ENCODE measurements at places on chromosomes 6 and 20.

GRCh38 chr6:167232356-167232755, 58.8 kb upstream of the UNC93A start:
- no peak for DNase-seq

DNA sequence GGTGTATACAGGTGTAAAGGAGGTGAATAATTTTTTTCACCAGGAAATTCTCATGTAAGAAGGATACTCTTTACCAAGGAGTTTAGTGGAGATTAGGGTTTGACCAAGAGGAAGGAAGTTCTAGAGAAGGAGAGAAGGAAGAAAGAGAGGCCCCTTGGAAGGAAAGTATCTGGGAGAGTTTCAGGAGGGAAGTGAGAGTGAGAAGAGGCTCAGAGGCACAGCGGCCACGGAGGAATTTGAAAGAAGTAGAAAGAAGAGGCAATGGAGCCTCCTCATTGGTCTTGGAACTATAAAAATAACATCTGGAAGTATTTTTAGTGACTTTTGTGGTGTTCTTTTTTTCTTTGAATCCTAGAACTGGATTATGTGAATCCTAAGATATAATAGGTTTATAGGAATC, 50.8 kb upstream of the MCUR1 start:
- DNase-seq = no peak

GRCh38 chr6:31729979-31730630, 1.0 kb upstream of the DDAH2 start:
- DNase-seq = peak; percentile 94

DNA sequence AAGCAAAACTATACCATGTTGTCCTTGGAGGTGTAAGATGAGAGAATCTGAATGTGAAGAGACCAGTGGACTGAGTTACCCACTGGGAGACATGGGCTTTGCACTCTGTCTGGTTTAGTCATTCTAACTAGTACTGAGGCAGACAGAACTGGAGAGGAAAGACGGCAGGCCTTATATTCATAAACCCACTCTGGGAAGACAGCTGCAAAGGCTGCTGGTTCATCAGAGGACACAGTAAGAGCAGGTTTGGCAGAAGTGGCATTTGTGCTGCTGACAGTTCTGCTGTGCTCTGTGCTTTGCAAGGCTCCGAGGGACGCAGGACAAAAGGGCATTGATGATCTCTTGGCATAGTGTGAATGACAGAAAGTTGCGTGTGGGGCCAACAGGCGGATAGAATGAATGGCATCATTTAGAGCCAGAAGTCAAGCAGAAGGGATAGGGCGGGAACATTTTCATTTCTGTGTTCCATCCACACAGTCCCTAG, 142.3 kb upstream of the TENT5A start:
- peak; percentile 51 for DNase-seq

- no peak for DNase-seq
Measured at GRCh38 chr20:49496553-49497397, 14.3 kb upstream of the KCNB1 start.

DNA sequence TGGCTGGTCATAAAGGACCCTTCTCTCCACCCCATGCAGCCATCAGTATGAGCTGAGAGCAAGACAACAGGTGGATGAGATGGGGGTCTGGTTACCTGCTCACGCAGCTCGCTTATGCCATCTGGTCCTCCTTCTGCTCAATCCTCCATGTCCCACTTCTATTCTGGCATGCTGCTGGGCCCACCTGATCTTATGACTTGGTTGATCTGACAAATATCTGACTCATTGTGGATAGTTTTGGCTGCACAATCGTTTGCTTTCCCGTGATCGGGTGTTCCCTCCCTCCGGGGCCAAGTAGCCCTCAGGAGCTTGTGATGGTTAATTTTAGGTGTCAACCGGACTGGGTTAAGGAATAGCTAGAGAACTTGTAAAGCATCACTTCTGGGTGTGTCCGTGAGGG, 26.6 kb upstream of the ELMO2 start:
- no peak for DNase-seq

GRCh38 chr6:3429211-3429610, 27.6 kb downstream of the SLC22A23 start:
- DNase-seq = no peak

DNA sequence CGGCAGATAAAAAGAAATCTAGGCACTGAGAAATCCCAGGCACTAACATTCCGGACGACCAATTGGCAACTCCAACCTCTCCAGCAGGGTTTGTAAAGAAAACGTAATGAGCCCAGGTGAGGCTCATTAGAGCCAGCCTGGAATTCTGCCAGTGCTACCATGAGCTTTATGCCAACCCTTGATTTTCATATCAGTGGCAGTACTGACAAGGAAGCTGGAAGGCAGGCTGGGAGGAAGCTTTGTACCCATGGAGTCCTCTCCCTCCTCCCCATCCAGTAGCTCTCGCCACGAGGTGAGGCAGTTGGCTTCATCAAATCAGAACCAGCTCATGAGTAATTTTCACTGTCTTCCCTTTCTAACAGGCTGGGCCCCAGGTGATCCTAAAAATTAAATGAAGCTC, 250.2 kb downstream of the ZNF217 start:
- no peak for DNase-seq

DNA sequence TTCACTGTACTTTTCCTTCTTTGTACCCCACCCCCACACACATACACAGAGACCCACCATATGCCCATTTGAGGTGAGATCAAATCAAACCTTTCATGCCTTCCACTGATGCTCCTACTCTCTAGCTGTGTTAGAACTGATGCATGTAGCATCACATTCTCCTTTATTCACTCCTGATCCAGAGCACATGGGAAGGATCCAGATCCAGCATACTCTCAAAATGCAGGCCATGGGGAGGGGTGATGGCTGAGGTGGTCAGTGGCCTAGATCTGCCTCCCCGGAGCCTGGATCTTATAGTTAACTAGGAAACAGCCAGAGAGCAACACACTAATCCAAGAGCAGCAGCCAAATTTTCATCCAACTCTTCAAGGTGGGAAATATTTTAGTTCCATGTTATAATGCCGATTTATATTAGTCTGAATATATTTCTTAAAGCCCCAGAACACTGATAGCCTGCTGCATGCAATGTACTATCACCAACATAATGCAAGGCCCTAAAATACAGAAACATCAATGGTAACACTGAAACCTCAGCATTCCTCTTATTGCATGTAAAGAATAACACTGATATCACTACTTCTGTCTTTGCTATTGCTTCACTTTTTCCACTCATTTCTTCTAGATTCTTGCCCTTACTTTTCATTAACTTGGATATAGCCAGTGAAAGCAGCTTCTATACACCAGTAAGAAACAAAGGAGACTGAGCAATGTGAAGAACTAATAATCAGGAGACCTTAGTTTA, 126.8 kb upstream of the BEND6 start:
- no peak for DNase-seq

DNA sequence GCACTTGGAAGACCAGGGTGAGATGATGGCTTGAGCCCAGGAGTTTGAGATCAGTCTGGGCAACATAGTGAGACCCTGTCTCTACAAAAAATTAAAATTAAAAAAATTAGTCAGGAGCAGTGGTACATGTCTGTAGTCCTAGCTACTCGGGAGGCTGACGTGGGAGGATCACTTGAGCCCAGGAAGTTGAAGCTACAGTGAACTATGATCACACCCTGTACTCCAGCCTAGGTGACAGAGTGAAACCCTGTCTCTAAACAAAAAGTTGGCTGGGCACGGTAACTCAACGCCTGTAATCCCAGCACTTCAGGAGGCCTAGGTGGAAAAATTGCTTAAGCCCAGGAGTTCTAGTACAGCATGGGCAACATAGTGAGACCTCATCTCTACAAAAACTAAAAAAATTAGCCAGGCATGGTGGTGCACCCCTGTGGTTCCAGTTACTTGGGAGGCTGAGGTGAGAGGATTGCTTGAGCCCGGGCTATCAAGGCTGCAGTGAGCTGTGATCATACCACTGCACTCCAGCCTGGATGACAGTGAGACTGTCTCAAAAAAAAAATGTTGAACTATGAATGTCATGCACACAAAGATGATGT, 60.8 kb upstream of the MYL9 start:
- DNase-seq = no peak

GRCh38 chr6:119110601-119111548, 32.4 kb upstream of the FAM184A start:
- DNase-seq = no peak
